EL (cell line): ENCODE measurements at places on chromosomes 6 and 20.

GRCh38 chr6:53130569-53131290 is 17.9 kb downstream of the GCM1 start:
- no peak for DNase-seq

GRCh38 chr6:12844284-12845223 is 128.0 kb downstream of the PHACTR1 start:
- peak; percentile 43 for DNase-seq

- no peak for DNase-seq
Observed at GRCh38 chr6:22313796-22314195, 17.0 kb upstream of the PRL start.

DNA sequence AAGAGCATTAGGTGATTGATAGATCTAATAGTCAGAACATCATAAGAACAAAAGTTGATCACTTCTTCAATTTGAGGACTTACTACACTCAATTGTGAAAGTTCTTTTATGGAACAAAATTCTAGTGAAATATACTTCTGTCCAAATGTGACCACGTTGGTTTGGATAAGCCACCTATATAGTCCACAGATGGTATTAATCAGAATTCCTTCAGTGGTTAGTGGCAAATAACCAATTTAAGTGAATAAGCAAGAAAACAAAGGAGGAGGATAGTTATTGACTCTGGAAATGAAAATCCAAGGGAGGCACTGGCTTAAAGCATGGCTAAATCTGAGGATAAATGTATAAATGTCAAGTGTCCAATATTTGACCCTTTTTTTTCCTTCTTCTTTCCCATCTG is 268.5 kb upstream of the MARCKS start:
- no peak for DNase-seq

GRCh38 chr6:142167071-142167470 is 20.0 kb downstream of the VTA1 start:
- DNase-seq, result no peak

- no peak for DNase-seq
Observed at GRCh38 chr6:98333273-98333672, 501.1 kb upstream of the POU3F2 start.

- no peak for DNase-seq
Observed at GRCh38 chr6:150987855-150988464, 122.5 kb downstream of the MTHFD1L start.

- no peak for DNase-seq
Observed at GRCh38 chr20:51050531-51051075, 27.7 kb upstream of the KCNG1 start.

DNA sequence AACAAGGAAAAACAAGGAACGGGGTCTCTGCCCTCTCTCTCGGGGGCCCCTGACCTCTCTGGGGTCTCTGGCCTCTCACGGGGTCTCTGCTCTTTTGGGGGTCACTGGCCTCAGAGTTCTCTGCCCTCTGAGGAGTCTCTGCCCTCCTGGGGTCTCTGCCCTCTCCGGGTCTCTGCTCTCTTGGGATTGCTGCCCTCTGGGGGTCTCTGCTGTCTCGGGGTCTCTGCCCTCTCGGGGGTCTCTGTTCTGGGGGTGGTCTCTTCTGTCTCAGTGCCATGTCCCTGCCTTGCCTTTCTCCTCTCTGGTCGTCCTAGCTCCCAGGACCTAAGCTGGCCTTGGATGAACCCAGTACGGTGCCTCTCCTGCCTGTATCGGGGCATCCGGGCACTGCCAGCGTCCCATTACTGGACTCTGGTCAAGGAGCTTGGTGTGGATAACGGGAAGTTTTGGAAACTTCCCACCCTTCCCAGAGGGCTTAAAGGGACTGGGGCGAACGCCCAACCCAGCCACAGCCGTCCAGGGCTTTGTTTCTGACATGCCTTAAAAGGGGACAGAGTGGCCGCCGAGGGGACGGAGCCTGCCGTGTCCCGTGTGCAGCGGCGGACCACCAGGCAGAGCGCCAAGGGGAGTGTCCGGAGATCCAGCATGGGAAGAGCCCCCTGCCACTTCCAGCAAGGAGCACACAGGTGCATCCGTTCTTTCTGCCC is 24.7 kb upstream of the MRGBP start:
- no peak for DNase-seq

DNA sequence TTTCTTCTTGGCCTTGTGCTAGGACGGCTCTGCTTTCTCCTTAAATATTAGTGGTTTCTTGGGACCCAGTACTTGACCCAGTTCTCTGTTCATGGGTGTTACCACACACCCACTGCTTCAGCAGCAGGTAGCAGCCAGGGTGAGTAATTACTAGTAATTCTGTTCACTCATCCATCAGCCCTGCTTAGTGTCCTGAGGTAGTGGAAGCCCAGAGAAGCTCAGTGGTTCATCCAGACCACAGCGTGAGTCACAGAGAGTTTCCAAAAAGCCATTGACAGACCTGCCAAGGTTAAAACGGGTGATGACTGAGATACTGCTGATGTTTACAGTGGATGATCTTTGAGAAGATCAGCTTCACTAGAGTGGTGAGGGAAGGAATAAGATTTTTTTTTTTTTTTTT is 51.7 kb upstream of the HINT3 start:
- peak; percentile 69 for DNase-seq

DNA sequence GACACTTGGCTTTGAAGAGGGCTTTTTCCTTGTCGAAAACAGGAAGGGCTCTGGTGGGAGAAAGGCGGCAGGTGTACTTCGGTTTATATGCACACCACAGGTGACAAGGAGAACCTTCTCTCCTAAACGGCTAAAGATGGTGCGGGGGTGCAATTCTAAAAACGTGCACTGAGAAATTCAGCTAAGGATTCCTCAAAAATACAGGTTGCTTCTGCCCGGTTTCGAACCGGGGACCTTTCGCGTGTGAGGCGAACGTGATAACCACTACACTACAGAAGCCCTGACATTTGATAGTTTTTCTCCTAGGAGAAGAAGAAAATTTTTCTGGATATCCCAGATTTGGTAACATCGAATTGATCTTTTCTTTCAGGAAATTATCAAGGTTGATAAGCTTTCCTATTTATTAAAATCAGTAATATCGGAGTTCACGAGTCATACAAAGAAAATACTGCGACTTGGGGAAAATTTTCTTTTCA is 32.0 kb downstream of the POM121L2 start:
- peak; percentile 73 for DNase-seq

DNA sequence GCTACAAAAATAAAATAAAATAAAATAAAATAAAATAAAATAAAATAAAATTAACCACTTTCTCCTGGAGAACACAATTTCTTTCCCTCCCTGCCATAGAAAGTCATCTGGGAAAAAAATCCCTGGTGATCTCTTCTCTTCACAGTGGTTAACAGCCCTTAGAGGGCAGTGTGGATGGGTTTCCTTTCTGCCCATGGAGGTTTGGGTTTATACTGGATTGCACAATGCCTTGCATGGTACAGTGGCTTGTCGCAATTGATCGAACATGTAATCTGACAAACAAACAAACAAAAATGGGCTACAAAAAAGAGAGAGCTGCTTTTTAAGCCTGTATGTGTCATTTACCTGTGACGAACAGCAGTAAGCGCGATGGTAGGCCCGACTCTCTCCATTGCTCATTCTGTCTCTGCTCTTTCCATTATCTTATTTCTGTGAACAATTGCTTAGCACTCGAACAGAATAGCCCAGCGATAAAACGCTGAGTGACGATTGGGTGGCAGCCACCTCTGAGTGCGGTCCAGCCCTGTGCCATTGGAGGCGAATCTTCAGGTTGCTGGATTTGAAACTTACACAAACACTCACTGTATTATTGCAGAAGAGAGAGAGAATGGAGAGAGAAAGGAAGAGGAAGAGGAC is 166.1 kb downstream of the CD83 start:
- DNase-seq, result no peak

DNA sequence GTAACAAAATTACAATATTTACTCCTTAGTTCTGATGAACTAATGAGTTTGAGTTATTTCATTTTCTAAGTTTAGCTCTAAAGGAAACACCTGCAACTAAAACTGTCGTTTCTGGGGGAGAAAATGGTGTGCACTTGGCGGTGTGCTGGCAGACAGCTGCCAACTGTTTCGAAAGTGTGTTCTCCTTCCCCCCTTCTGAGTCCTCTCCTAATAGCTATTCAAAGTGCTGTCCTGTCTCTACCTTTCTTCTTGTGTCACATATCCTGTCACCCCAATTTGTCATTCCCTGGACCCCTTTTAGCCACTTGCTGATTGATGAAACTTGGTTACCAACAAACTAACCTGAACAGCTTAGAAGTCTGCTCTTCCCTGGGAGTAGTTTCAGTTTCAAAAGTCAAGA is 4.9 kb upstream of the UBE2J1 start:
- DNase-seq, result no peak

DNA sequence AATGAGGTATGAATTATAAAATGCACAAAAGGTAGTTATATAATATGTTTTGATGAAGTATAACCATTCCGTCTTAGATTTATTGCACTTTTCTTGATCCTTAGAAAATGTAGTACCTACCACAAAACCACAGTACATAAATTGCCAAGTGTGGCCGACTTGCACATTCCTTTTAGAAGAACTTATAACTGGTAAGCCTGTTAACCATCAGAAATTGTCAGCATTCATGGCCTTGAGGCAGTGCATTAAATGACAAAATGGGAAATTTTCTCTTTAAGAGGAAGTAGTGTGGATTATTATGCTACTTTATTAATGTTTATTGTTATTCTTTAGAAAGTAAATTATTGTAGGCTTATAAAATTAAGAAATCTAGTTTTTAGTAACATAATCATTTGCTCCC is 29.6 kb downstream of the TAB2 start:
- peak; percentile 19 for DNase-seq

DNA sequence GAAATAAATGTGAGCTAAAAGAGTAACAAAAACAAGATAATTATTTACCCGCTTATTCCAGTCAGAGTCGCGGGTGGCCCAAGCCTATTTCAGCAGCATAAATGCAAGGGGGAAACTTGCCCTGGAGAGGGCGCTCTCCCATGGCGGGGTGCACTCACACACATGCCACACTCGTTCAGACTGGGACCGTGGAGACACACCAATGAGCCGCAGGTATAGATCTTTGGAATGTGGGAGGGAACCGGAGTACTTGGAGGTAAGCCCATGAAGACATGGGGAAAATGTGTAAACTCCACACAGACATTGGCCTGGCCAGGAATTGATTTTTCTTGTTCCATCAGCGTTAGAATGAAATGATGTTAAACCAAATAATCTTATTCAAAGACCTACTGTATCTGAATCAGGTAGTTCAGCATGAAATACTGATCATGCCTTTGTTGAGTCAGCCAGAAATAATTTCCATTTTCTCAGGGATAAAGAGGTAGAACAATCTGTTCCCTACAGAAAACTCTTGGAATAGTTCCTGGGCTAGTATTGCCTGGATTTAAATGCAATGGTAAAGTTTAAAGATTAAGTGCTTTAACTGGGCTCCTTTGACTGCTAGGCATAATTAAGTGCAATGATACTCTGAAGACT is 191.5 kb downstream of the MCHR2 start:
- DNase-seq, result no peak

GRCh38 chr6:112330071-112330878 is 16.9 kb upstream of the RFPL4B start:
- peak; percentile 80 for DNase-seq

- no peak for DNase-seq
Observed at GRCh38 chr6:49806145-49806544, 19.1 kb upstream of the PGK2 start.

- peak; percentile 19 for DNase-seq
Observed at GRCh38 chr6:166419286-166419685, 36.5 kb upstream of the MPC1 start.

DNA sequence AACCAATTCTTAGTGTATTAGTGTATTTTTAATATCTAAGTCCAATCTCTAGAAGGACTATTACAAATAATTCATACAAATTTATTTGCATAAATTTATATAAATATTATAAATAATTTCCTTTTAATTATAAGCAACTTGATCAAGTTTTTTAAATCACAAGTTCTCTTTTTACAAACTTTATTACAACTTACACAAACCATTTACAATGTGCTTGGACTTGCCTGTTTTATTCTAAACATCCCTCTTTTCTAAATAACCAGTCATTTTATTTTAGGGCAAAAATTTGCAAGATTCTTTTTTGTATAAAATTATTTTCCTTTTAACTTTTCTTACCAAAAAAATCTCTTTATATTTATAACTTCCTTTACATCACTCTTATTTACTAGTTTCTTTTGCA is 83.5 kb upstream of the SYNCRIP start:
- DNase-seq, result no peak

- DNase-seq, result peak; percentile 84
Observed at GRCh38 chr6:2237001-2237400, 8.4 kb downstream of the GMDS start.

- peak; percentile 36 for DNase-seq
Observed at GRCh38 chr6:142613981-142614380, 312.2 kb downstream of the ADGRG6 start.

GRCh38 chr6:87799651-87800050 is 97.6 kb upstream of the AKIRIN2 start:
- DNase-seq, result no peak

GRCh38 chr6:154450498-154450897 is 60.0 kb downstream of the CNKSR3 start:
- DNase-seq, result no peak

- DNase-seq, result peak; percentile 72
Observed at GRCh38 chr6:33298773-33299236, at the start of gene RGL2. TSS of gene RGL2 (minus strand) at chr6:33298942. CDS start at chr6:33298610, 332 bp downstream.

- no peak for DNase-seq
Observed at GRCh38 chr6:128676456-128676855, 156.1 kb upstream of the PTPRK start.

DNA sequence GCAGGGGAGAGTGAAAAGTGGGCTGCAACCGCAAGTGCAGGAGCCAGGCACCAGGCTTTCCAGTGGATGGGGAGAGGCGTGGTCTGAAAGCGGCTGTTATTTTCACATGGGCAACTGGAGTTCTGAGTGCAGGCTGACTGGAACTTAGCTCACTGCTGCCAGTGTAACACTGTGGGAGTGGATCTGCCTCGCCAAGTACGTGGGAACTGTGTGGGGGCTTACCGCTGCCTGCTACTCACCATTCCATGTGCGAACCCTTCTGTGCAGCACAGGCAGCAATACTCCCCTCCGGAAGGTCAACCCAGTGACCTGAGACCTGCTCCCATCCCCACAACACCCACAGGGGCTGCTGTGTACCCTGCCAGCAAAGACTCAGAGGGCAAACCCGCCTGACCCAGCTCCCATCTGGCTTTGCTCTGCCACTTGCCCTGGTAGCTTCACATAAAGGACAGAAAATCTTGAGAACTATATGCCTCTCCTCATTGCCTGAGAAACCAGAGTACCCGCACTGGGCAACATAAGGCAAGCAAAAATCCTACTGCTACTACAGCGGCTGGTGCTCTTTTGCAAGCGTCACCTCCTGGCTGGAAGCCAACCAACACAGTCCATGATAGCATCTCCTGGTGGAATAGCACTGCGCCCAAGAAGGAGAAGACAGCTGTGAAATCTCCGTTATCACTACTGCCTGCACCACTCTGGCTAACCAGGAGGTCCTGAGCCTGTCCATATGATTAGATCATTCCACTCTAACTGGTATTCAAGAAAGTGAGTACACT is 54.4 kb upstream of the SIRPG start:
- DNase-seq, result no peak

- DNase-seq, result peak; percentile 53
Observed at GRCh38 chr6:158283304-158283980, 28.8 kb upstream of the TULP4 start.

DNA sequence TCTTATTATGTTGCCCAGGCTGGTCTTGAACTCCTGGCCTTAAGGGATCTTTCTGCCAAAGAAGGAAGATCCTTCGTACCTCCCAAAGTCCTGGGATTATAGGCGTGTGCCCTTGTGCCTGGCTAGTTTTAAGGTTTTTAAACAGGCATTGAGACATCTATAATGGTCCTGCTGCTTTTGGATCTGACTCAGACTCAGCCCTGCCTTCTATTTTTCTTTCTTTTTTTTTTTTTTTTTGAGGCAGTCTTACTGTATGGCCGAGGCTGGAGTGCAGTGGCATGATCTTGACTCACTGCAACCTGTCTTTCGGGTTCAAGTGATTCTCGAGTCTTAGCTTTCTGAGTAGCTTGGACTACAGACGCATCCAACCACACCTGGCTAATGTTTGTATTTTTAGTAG is 73.7 kb downstream of the PHF20 start:
- DNase-seq, result peak; percentile 25
